GM13976 (cell line): ENCODE measurements at places on chromosomes 16 and 17.

DNA sequence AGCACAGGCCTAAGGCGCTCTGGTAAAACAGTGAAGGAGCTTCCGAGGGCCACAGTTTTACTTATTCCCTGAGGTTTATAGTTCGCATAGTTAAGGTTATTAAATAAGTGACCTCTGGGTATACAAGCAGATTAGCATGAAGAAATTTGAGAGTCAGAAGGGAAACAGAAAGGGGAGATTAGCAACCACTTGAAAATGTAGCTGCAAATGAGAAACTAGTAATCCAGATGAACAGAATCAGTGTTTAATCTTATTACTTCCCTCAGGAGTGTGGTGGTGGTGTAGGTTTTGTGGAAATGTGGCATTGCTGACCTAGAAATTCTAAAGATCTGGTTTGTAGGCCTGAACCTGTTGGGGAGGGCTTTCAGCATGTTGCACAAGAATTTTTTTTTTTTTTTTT lies 130.4 kb downstream of the CCDC182 start:
- no peak for DNase-seq

DNA sequence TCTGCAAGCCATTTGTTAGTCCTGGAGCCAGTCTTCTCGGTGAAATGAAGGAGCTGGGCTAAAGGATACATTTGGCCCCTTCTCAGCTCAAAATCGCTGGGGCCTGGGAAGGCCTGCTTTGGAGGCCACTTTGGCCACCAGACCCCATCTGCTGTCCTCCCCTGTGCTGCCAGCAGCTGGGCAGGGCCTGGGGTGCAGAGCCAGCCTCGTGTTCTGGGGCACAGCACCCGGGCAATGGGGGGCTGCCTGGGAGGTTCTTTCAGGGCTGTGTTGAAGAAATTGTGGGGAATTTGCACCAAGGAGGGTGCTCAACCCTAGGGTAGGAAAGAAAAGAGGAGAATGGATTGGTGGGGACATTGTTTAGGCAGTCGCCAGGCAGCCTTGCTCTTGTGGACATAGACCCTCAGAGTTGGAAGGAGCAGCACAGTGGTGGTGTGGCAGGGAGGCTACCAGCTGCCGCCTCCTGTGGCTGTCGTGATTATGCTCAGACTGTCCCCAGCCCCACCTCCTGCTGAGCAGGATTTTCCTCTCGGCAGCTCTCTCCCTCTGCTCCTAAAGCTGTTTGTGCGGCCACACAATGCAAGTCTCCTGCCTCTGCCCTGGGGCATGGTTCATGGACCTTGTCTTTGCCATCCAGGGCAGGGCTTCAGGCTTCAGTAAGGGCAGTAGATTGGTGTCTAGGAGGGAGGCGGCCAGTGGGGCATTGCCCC lies 174.8 kb downstream of the NTN1 start:
- no peak for DNase-seq

- no peak for DNase-seq
Measured at GRCh38 chr17:56803071-56803470, 30.6 kb downstream of the C17orf67 start.

- DNase-seq: no peak
Measured at GRCh38 chr16:67116388-67117311, 6.9 kb downstream of the PHAF1 start.

DNA sequence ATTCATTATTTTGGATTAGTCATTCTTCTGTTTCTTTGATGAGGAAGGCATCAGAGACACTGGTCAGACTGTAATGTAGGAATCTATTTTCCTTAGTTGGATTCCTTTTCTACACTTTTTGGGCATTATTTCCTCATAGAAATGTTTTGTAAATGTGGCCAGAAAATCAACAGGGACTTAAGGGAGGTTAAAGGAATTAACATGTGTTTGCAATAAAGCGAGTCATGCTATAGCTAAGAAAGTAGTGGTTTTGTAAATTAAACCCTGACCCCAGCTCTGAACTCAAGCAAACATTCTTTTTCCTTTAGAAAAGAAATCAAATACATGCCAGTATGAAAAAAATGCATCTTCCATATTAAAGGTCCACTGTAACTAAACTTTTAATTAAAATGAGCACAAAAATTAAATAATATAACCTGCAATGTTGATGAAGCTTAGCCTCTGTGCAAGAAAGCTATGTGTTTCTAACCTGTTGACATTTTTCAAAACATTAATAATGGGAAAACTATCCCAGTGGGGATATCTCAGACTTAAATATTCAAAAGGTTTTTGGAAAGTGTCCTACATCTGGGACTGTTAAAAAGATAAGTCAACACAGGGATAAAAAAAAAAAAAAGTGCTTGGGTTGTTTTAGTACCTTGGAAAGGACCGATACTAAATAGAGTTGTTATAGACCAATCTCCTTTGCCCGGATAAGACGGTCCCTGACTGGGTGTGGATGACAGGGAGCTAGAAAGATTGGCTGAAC lies 428.0 kb downstream of the CA10 start:
- no peak for DNase-seq

DNA sequence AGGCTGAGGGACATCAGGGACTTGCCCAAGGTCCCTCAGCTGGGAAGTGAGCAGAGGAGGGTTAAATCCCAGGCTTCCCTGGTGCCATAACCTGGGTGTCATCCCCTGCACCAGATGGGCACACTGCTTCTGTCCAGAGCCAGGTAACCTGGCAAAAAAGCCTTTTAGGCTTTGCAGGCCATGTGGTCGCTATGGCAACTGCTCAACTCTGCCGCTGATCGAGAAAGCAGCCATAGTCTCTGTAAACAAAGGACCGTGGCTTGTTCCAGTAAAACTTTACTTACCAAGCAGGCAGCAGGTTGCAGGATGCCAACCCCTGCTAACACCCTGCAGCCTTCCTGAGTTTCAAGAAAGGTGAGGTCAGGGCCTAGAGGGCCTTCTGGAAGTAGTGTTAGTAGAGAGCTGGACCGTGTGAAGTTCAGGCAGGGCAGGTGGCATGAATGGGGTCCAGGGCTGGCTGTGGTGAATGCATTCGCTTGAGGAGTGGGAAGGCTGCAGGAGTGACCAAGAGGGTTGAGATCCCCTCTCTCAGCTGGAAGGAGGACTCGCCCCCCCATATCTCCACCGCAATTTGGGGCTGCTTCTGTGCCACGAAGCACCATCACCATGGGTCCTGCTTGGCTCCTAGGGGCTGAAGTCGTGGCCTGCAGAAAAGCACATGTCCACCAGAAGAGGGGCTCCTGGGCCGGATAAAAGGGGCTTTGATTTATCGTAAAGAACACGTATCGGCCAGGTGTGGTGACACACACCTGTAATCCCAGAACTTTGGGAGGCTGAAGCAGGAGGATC lies 91.3 kb downstream of the SOCS1 start:
- DNase-seq: no peak

DNA sequence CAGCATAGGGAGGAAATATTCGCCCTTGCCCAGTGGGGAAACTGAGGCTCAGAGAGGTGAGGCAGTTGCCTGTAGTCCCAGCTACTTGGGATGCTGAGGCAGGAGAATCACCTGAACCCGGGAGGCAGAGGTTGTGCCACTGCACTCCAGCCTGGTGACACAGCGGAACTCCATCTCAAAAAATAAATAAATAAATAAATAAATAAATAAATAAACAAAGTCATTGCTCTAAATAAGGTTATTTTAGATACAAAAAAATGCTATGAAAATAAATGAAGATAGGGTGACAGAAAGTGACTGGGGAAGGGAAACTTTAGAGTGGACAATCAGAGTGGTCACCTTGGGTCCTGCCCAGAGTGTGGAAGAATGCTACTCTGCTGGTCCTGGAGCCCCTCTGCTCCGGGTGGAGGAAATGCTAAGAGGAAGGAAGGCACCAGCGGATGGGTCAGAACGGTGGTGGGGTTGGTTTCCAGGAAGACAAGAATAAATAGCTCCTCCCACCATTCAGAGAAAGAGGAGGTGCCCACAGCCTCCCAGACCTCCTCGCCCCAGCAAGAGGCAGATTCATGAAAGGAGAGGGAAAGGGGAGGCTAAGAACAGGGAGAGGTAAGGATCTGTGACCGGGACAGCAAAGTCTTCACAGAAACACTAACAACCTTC lies 17.6 kb downstream of the TRPV3 start:
- no peak for DNase-seq

- DNase-seq: no peak
Measured at GRCh38 chr16:72934636-72935403, 113.1 kb downstream of the ZFHX3 start.

GRCh38 chr17:7184091-7184488 lies 4.9 kb upstream of the ASGR1 start:
- no peak for DNase-seq

DNA sequence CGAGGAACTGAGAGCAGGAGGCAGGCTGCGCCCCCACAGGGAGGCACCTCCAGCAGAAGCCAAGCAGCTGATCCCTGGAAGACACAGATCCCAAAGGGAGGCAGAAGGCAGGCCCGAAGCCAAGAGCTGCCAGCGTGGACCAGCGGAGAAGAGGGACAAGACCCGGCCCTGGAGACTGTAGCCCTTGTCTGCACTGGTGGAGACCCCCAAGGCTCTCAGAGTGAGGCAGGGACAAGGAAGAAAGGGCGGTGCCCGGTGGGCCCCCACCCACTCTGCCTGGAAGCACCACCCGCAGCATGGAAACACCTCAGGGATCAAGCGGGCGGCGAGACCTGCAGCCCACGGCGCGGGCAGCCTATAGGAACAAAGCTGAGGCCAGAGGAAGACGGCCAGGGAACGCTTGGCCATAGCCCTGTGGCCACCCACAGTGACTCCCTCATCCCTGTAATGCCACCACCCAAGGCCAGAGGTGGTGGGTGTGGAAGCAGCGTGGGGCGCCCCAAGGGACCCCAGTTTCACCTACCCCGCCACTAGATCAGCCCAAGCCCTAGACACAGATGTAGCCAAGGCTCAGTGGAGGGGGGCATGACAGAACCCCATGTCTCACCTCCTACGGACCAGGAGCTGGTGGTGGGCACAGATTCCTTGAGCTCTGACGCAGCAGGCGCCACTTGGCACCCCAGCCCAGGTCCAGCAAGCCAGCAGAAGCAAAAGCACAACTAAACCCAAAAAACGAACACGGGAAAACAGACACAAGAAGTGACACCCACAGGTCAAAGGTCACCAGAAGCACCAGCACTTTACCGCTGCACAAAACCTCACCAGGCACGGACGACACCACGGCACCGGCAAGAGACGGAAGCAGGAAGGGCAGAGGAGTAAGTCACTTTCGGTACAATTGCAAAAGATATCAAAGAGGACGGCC lies 2.9 kb upstream of the SIRT7 start:
- no peak for DNase-seq

GRCh38 chr17:78541488-78542206 lies 35.5 kb downstream of the DNAH17 start:
- no peak for DNase-seq

GRCh38 chr17:8406174-8406573 lies 8.5 kb upstream of the RNF222 start:
- no peak for DNase-seq

DNA sequence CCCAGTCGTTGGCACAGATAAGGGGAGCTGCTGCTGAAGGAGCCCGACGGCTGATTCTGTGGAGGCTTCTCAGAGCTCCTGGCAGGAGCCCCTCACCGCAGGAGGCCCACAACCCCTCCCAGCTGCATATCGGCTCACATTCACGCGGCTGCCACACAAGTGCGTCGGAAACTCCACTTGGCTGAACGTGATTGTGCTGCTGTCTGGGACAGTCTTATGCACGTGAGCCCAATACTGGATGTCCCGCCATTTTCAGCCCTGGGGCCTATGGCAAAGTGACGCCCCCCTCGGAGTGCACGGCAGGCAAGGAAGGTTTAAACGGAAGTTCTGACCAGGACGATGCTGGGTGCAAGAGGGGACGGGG lies 8.7 kb upstream of the PITPNA start:
- no peak for DNase-seq

DNA sequence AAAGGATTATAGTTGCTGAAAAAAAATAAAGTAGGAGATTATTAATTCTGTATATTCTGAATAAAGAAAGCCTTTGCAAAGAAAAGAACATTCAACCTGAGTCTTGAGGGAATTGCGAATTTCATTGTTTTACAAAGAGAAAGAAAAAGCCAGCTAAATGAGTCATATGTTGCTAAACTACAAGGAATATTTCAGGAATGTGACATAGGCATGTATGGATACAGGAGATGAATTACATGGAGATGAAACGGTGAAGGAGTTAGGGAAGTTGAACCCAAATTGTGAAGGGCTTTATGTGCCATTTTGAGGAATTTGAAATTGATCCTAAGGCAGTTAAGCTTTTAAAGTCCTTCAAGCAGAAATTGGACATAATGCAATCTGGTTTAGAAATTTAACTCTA lies 177.3 kb upstream of the RBL2 start:
- no peak for DNase-seq

DNA sequence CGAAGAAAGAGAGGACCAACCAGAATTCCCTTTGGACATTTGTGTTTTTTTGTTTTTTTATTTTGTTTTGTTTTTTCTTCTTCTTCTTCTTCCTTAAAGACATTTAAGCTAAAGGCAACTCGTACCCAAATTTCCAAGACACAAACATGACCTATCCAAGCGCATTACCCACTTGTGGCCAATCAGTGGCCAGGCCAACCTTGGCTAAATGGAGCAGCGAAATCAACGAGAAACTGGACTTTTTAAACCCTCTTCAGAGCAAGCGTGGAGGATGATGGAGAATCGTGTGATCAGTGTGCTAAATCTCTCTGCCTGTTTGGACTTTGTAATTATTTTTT lies 3.6 kb downstream of the SOX9 start:
- no peak for DNase-seq

- DNase-seq: no peak
Measured at GRCh38 chr17:82346342-82347300, 12.4 kb upstream of the TEX19 start.

GRCh38 chr16:55562936-55563335 lies 3.5 kb upstream of the CAPNS2 start:
- DNase-seq: no peak

DNA sequence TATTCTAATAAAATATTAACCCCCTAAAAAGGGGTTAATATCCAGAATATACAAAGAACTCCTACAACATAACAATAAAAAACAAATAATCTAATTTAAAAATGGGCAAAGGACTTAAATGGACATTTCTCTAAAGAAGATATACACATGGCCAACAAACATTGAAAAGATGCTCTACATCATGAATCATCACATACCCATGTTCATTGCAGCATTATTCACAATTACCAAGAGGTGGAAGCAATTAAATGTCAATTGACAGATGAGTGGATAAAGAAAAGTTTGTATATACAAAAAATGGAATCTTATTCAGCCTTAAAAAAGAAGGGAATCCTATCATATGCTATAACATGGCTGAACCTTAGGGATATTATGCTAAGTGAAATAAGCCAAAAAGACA lies 36.8 kb downstream of the CPD start:
- no peak for DNase-seq
